ENCODE measurements at places on chromosomes 6 and 20. TPM values are rescaled to one million over a fixed set of nuclear protein-coding genes. Genes with fewer than 3 reads are reported as not detected.

Gene TOX2
- total RNA-seq = 10.5 TPM

Gene DEF6
- 24.5 TPM for total RNA-seq

Gene LY6G6C
- total RNA-seq = not detected

Gene ABHD16A
- total RNA-seq = 71.1 TPM

Measured in transverse colon (tissue), 4 donors.